Panc1 (cell line): ENCODE measurements at places on chromosomes 11 and 22. TPM values are rescaled to one million over a fixed set of nuclear protein-coding genes. Genes with fewer than 3 reads are reported as not detected.

DNA sequence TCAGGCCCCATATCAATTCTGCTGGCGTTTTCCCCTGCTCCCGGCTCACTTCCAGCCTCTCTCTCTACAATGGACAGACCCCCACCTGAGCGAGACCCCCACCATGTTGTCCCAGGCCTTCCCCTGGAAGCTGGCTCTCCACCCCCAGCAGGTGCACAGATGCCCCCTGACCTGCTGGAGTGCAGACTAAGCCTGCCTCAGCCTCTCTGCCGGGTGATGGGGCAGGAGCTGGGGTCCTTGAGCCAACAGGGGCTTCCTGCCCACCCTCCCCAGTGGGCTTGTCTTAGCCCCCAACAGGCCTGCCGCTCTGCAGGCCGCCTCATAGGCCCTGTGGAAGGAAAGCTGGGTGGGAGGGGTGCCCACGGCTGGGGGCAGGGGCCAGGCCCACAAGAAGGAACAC, 10.0 kb downstream of the ELFN2 start:
- DNase-seq, result no peak

DNA sequence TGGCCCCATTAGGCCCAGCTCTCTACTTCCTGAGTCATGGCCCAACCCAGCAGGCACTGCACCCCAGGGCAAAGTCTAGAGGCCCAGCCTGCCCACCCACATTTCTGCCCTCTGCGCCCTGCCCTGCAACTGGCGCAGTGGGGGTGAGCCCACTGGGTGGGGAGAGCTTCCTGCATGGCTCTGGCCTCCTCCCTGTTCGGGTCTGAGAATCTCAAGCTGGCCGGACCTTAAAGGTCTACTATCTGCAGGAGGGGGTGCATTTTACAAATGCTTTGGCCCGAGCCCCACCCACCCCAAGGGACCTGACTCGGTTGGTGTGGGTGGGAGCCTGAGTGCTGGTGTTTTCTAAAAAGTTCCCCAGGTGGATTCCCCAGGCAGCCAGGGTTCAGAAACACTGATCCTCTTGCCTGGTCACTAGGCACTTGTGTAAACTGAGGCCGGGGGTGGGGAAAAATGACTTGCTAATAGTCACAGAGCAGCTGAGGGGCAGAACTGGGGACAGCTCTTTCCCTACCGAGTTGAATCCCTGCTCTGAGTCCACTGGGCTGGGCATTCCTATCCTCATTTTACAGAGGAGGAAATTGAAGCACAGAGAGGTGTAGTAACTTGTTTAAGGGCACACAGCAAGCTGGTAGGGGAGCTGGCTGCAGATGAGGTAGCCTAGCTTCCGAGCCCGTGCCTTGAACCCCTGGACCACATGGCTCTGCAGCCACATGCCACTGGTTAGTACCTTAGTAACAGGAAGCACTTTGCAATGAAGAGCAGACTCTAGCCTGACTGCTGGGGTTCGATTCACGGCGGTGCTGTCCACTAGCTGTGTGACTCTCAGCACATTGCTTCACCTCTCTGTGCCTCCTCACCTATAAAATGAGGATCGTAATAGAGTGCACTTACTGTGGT, 36.3 kb downstream of the CD82 start:
- DNase-seq, result no peak

DNA sequence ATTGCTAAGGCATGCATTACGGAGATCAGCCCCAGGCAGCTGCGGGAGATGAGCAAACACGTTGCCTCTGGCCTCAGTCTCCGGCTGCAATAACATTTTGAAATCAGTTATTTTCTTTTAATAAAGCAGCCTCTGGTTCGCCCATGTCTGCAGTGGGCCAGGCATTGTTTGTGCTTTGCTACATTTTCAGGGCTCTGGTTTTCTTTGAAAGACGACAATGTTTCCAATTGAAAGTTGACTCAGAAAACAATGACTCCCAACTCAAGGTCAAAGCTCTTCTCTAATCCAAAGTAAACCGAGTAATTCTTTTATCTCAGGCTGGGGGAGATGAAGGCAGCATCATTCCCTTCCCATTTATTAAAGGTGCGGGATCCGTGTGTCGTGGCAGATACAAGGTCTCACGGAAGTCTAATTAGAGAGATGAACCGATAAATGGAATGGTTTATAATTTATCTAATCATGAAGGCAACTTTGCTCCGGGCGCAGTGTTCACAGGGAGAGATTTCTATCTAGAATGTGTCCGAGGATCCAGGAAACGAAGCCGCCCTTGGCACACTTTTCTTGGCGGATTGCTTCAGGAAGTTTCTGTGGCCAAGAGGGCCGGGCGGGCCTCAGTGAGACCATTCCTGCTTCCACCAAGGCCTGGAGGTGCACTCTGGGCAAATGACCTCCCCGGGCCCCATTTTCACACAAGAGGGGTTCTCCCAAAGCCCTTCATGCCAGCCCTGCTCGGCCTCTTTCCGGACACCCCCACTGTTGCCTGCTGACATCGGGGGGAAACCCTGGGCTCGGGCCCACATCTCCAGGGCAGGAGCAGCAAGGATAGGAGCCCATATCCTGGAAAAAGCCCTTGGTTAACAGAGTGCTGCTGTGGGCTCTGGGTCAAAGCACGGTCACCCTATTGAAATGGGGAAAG, 811.4 kb downstream of the BRD1 start:
- no peak for DNase-seq

Gene LRFN4
- 56.7 TPM for total RNA-seq

Gene LRP5
- total RNA-seq, result 171 TPM

- no peak for DNase-seq
Observed at GRCh38 chr11:119489087-119489486, 66.1 kb upstream of the THY1 start.

GRCh38 chr11:64078284-64078683, 42.6 kb downstream of the FLRT1 start:
- no peak for DNase-seq

DNA sequence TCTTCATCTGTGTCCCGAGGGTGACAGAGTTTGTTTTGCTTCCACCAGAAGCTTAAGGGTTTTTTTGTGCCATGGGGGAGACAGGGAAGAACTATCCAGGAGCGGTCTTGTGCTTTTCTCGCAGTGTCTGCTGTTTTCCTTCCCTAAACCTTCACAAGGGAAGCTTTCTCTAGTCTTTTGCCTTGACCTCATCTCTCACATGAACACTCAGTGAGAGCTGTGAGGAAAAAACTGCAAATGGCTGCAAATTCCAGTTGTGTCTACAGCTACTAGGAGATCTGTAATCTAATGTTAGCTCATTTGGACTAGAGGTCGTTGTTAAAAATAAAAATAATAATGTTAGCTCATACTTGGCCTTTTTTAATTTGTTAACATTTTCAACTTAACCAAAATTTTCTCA, 264.7 kb upstream of the SESN3 start:
- DNase-seq, result no peak

Gene GDPD4
- not detected for total RNA-seq

DNA sequence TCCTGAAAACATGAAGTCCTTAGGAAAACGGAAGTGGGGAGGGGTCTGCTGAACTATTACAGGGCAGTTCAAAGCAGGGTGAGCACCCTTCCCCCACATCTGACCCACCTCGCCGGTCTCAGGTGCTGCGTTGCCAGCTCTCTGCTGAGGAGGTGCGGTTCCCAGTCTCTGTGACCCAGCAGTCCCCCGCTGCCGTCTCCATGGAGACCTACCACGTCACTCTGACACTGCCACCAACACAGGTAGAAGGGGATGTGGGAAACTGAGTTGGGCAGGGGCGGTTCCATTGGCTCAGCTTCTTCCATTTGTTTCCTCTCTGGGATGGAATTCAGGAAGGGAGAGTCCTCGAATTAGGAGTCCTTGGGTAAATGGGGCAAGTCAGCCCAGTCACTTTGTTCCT, 3.3 kb downstream of the C2CD2L start:
- no peak for DNase-seq

Gene ENTHD1
- total RNA-seq, result not detected

DNA sequence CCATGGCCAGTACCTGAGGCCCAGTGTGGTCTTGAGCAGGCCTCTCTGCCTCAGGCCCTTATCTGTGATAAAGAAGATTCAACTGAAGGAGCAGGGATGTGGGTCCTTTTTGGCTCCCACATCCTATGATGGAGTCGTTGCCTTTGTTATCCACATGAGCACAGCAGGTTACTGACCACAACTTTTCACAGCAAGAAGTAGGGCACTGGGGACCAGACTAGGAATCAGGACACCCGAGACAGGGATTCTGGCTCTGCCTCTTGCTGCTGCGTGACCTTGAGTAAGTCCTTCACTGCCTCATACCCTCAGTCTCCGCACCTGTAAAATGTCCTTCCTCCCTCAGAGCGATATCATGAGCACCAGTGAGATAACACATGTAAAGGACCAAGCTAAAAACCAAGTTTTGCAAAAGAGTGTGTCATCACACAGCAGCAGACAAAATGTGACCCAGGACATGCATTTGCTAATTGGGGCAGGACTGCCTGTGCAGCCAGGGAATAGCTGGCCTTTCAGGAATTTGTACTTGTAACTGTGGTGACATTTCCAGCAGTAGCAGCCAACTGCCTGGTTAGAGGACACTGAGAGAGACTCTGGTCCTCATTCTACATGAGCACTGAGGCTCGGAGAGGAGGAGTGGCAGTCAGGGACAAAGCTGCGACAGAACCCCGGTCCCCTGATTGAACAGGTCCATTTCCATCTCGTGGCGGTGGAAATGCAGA, 13.2 kb upstream of the SMIM35 start:
- DNase-seq, result no peak

- no peak for DNase-seq
Observed at GRCh38 chr22:37425800-37426705, 1.2 kb downstream of the ELFN2 start.

DNA sequence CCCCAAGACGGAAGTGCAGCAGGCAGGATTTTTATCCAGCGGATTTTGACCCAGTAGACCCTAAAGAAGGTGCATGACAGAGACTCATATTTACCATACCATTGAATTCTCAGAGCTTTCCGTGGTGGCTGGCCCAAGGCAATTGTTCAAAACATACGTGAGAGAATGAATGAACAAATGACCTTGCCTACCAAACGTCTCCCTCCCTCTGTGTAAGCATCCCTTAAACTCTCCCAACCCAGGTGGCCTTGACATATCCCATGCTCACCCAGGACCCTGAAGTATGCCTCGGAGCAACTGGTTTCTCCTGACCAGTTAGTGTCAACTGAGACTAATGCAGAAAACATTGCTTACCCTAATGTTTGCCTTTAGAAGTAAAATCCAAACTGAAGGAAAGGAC, 154.9 kb downstream of the TEAD1 start:
- no peak for DNase-seq

Gene KREMEN1
- 2.2 TPM for total RNA-seq

DNA sequence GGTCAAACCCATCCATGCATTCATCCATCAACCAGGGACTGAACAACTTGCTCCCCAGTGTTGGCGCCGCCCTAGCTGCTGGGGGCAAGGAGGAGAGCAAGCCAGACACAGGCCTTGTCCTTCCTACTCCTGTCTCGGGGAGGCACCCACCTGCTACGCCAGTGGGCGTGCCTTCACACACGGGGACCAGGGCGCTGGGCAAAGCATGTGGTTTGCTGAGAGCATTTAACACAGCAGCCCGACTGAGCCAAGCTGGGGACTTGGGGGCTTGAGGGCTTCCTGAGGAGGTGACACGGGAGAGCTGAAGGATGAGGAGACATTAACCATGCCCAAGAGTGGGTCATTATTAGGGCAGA, 30.6 kb downstream of the CACNA1I start:
- no peak for DNase-seq

DNA sequence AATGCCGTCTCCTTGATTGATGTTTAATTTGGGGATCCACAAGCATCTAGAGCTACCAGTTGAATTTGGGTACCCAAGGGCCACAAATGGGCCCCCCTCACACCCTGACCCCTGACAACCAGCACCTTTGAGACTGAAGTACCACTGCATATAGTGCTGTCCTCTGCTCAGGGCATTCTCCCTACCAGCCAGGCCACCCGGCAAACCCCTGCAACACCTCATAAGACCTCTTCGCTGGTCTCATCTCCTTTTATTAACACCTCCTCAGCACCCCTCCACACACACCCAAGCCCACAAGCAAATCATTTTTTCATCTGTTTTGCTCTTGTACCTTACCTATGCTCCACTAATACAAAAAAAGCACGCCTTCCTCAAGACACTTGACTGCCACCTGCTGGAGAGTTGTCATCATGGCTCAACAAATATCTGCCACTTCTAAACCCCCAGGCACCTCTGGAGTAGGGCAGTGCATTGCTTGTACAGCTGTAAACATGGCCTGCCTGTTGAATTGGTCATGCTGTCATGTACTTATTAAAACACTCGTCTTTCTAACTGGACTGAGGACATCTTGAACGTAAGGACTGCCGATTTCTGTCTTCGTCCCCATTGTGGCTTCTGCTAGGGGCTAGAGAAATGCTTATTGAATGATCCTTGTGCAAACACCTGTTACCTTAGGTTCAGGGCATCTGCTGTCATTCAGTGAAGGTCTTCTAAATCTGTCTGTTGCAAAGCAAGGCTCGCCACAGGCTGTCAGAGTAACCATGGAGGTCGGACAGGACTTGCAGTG, 66.5 kb downstream of the BMAL1 start:
- DNase-seq, result peak; percentile 69

- no peak for DNase-seq
Observed at GRCh38 chr11:13352711-13353110, 75.1 kb downstream of the BMAL1 start.

GRCh38 chr11:35214792-35215193, 75.8 kb downstream of the CD44 start:
- DNase-seq, result peak; percentile 47

DNA sequence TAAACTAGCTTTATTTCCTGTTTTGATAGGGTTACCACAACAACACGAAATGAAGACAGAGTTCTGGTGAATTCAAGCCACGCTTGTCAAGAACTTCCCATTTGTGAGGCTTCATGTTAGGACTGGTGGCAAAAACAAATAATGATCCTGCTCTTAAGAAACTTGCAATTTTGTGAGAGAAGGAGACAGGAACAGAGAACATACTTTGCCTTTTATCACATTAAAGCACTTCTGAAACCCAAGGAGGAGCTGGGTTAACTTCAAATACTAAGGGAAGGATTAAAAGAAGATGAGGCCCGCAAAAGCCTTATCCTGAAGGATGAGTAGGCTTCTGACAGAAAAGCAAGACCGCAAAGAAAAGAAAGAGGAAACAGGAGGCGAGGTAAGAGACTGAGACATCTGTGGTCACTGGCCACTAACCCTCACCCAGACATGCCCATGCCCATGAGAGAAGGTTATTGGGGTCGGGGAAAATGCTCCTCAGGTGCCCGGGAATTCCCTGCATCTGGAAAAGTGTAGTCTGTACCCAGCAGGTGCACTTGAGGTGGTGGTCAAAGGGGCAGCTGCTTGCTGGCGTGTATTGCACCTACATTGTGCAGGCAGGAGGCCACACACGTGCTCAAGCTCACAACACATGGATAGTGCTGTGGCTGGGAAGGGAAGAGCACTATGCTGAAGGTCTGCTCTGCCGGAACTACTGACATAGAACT, 50.5 kb downstream of the MAPK1 start:
- DNase-seq, result peak; percentile 32
